ENCODE measurements at places on chromosomes 2 and 18. TPM values are rescaled to one million over a fixed set of nuclear protein-coding genes. Genes with fewer than 3 reads are reported as not detected.

SLC19A3 gene
- total RNA-seq, result not detected

ABHD1 gene
- 0.96 TPM for total RNA-seq

CPO gene
- total RNA-seq, result not detected

INHA gene
- not detected for total RNA-seq

TTN gene
- total RNA-seq, result 1.7 TPM

ICA1L gene
- 5.4 TPM for total RNA-seq

MEP1B gene
- total RNA-seq, result not detected

PXDN gene
- total RNA-seq, result 1.7 TPM

MEIS1 gene
- not detected for total RNA-seq

TMEM247 gene
- not detected for total RNA-seq

IKZF2 gene
- total RNA-seq, result 2.8 TPM

TSPYL6 gene
- not detected for total RNA-seq

- DNase-seq, result no peak
Measured at GRCh38 chr2:85827879-85828569, 60.8 kb downstream of the ST3GAL5 start.

GRCh38 chr2:109674894-109675534, 60.9 kb downstream of the SOWAHC start:
- DNase-seq, result no peak

GRCh38 chr2:160390544-160391455, 102.8 kb downstream of the RBMS1 start:
- no peak for DNase-seq

- no peak for DNase-seq
Measured at GRCh38 chr2:135581282-135581681, 50.0 kb downstream of the R3HDM1 start.

DNA sequence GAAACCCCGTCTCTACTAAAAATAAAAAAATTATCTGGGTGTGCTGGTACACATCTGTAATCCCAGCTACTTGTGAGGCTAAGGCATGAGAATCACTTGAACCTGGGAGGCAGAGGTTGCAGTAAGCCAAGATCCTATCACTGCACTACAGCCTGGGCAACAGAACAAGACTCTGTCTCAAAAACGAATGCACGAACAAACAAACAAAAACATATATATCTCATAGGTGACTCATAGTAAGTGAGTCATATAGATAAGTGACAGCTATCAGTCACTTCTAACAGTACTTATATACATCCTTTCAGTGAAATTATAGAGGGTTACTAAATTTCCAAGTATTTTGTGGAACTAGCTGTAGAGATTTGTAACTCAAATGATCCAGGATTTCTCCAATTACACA, 127.3 kb upstream of the FIGN start:
- no peak for DNase-seq

- no peak for DNase-seq
Measured at GRCh38 chr18:56716692-56717146, 65.6 kb downstream of the WDR7 start.

DNA sequence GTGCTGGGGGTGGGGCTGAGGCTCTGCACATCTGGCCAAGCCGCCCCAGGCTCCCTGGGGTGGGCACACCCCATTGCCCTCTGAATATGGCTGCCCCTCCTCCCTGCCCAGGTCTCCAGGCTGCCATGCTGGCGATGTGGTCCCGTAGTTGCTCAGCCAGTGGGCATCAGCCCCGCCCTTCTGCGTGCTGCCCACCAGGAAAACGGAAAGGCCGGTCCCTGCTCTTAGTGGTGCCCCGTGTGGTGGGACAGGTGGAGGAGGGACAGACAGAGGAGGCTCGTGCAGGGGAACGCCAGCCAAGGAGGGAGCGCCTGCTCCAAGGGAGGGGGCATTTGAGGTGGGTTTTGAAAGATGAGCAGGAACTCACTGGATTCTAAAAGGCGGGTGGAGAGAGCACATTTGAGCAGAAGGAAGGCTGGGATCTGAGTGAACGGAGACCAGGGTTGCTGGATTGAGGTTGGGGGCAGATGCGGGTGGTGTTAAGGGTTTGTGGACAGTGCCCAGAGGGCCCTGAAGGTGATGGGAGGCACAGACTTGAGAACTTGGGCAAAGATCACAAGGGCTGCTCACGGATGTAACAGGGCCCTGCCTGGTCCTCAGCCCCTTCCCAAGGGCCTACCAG, 6.7 kb upstream of the B3GNT7 start:
- no peak for DNase-seq

GRCh38 chr2:53750041-53750768, 17.4 kb upstream of the CHAC2 start:
- DNase-seq, result no peak

- no peak for DNase-seq
Measured at GRCh38 chr18:24702001-24702515, 241.6 kb downstream of the HRH4 start.

DNA sequence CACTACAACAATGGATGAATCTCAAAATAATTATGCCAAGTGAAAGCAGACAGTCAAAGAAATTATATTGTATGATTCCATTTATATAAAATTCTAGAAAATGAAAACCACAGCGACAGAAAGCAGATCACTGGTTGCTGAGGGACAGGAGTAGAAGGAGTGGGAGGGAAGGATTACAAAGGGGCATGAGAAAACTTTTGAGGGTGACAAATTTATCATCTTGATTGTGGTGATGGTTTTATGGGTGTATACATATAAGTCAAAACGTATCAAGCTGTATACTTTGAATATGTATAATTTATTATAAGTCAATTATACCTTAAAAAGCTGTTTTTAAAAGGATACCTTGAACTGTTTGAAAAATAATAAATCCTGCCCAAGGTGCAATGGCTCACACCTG, 27.7 kb downstream of the ATF2 start:
- no peak for DNase-seq

DNA sequence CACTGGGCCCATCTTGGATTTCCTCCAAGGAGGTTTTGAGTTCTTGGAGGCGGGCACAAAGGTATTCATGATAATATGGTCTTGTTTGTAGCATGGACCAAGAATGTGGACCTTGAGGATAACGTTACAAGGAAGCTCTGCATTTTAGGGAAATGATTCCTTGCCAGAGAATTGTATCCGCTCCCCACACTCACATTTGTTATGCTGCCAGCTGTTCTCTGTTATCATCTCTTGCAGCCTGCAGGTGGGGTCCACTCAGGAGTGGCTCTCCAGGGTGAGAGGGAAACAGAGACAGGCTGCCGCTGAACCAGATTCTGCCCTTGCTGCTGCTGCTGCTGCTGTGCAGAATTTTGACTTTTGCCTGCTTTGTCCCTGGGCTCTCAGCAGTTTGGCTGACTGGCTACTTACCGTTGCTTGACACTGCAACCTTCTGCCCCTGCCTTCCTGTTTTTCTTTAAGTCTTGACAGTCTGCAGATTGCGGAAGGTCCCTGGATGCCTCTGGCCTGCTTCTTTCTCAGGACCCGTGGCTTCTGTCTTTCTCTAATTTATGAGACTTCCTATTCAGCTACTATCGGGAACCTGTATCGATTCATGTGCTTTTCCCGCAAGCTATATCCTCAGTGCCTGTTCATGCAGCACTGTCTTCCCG, 122.3 kb upstream of the DOCK10 start:
- DNase-seq, result no peak

DNA sequence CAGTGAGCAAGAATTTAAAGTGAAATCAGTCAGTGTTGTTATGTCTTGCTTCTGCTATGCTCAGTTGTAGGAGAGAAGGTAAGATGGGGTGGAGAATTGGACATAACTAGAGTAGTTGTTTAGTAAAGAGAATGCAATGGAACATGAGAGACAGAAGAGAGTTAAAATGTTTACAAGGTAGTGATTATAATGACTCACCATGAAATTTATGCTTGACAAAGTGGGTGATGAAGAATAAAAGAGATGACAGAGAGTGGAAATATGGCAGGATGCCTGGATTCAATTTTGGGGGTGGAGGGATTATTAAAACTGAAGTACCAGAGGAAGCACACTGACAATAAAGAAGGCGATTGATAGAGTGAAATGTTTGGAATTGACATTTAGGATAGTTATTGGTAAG, 10.6 kb downstream of the SCG2 start:
- DNase-seq, result no peak

DNA sequence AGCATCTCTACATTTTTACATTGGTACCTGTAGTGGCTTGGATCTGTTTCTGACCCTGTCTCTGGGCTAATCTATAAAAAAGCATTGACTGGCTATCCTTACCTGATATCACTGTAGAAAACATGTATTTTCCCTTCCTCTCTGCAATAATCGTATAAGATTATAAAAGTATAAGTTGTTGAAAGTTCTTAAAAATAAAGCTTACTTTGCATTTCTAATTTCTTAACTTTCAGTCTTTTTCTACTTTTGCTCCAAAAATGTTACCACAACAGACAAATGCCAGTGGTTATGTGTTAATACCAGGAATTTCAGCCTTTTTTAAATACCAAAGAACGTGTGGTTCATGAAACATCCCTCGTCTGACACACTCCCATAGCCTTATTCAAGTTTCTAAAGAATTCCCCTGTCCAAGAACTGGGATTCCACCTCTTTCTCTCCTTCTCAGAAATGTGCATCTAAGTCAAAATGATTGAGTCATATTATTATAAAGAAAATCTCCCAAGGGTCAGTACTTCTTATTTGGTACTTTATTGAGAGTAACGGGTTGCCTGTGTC, 28.5 kb upstream of the ACKR3 start:
- DNase-seq, result no peak

- DNase-seq, result no peak
Measured at GRCh38 chr2:37476411-37476810, 132.0 kb downstream of the QPCT start.

DNA sequence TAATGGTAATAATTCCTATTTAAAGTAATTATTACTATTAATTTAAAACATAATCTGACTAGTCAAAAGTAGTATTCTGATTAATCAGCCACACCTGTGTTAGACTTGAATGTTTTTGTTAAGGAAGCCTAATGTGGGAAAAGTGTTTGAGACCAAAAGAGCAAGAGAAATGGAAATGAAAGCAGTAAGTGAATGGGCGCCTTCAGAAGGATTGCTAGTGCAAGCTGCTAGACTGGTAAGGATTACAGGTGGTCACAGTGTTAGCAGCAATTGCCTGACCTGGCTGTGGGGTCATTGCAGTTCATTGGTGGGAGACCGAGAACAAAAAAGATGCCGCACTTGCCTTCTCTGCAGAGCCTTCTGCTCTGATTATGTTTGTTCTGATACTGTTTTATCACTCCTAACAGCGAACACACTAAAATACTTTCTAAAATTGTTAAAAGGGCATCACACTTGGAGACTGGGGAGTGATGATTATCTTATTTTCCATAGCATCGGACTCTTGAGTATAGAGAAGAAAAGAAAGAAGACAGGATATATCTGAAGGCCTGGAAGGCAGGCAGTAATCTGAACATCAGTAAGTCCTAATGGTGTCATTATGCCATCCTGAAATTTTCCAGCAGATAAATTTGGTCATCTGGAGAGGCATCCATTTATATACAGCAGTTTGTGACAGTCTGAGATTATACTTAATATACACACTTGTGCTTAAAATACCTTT, 5.8 kb downstream of the SOCS6 start:
- DNase-seq, result no peak

GRCh38 chr2:229412686-229413085, 141.6 kb upstream of the PID1 start:
- no peak for DNase-seq

DNA sequence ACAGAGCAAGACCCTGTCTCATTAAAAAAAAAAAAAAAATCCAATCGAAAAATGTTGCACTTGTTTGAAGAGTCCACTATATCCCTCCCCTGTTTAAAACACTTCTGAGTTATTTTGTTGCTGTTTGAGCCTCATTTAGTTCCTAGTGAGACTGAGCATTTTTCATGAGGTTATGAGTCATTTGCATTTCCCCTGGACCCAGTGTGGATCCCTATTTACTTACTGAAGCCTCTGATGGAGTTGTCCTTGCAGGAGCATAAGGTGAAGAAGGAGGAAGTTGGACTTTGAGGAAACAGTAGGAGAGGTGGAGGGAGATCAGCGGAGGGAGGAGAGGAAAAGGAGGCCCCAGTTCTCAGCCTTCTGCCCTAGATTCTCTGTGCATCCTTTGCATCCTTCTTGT, 5.1 kb downstream of the CXCR1 start:
- DNase-seq, result no peak

Data from activated T-helper 1 cell treated with anti-CD3 and anti-CD28 coated beads, Interleukin-12 subunit alpha, Interleukin-12 subunit beta, Interleukin-2, Interleukin-4 antibody, amounts not matched to agents 30 ng/mL and 10 ng/mL and 1 ng/mL, durations not matched to agents 14 hours and 24 hours and 36 hours (primary cell).